HAP-1 (cell line): ENCODE measurements at places on chromosomes 16 and 17.

- DNase-seq, result no peak
Measured at GRCh38 chr17:45300060-45300751, 16.6 kb downstream of the MAP3K14 start.

GRCh38 chr16:78022347-78023060, at the start of gene CLEC3A:
TSS of gene CLEC3A (plus strand) at chr16:78022548. CDS start at chr16:78022627, 79 bp downstream.
- no peak for DNase-seq

GRCh38 chr17:19016297-19016696, 11.7 kb upstream of the FAM83G start:
- DNase-seq, result no peak

DNA sequence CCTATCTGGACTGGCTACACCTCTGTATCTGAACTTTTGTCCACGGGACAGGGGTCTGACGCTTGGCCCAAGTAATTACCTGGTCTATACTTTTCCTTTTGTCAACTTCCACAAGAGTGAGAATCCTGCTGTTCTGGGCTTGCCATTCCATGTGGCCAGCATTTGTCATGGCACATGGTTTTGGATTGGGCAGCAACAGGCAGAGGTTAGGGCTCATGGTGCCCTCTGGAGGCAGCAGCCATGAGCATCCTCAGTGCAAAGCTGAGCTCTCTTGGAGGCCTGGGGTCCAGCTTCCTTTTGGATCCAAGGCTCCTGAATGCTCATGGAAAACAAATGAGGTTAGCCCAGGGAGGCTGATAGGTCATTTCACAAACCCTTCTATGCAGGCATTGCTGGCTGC, 7.5 kb upstream of the EDC4 start:
- DNase-seq, result no peak

DNA sequence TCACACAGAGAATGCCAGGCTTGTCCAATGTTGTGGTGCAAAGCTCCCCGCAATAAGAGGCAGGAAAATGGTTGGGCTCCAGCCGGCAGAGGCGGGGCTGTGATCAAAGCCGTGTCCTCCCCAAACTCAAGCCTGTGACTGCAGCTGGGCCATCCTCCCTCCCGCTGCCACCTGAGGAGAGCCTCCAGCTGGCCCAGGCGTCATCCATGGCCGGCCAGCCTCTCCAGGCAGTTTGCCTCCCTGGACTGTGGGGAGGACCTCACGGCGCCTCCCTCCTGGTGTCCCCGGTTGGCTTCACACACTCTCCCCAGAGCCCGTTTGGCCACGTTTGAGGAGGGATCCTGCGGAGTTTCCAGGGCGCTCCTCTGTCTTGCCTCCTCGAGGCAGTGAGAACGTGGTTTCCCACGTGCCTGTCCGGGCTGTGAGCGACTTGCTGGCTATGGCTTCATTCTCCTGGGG, 134.1 kb downstream of the IRF8 start:
- no peak for DNase-seq

- no peak for DNase-seq
Measured at GRCh38 chr17:19411631-19412030, 599 bp downstream of the RNF112 start.

GRCh38 chr16:87100306-87101058, 216.7 kb downstream of the C16orf95 start:
- no peak for DNase-seq

GRCh38 chr17:49082231-49082630, 50.3 kb upstream of the B4GALNT2 start:
- peak; percentile 44 for DNase-seq
